ENCODE measurements at places on chromosomes 2 and 18. TPM values are rescaled to one million over a fixed set of nuclear protein-coding genes. Genes with fewer than 3 reads are reported as not detected.

FAM228A gene
- total RNA-seq, result 0.81 TPM

PFN4 gene
- 1.9 TPM for total RNA-seq

- no peak for DNase-seq
Measured at GRCh38 chr2:118058951-118059350, 29.3 kb upstream of the INSIG2 start.

- no peak for DNase-seq
Measured at GRCh38 chr2:200042102-200042735, 86.8 kb downstream of the MAIP1 start.

- DNase-seq, result no peak
Measured at GRCh38 chr2:191977754-191978153, 130.9 kb upstream of the CAVIN2 start.

DNA sequence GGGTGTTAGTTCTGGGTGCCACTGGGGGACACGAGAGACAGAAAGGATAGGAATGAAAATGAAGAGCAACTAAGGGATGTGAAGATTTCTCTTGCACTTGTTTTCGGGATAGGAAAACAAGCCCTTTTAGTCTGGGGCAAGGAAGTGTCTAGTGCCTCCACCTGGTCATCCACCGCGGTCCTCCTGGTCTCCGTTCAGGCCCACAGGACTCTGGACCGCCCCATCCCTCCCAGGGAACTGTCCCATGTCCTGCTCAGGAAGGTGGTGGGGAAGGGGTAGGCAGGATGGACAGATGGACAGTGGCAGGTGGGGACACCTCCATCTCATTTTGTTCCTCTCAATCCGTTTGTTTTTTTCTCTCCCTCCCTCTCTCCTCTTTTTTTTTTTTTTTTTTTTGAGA, 45.9 kb downstream of the AGAP1 start:
- no peak for DNase-seq

DNA sequence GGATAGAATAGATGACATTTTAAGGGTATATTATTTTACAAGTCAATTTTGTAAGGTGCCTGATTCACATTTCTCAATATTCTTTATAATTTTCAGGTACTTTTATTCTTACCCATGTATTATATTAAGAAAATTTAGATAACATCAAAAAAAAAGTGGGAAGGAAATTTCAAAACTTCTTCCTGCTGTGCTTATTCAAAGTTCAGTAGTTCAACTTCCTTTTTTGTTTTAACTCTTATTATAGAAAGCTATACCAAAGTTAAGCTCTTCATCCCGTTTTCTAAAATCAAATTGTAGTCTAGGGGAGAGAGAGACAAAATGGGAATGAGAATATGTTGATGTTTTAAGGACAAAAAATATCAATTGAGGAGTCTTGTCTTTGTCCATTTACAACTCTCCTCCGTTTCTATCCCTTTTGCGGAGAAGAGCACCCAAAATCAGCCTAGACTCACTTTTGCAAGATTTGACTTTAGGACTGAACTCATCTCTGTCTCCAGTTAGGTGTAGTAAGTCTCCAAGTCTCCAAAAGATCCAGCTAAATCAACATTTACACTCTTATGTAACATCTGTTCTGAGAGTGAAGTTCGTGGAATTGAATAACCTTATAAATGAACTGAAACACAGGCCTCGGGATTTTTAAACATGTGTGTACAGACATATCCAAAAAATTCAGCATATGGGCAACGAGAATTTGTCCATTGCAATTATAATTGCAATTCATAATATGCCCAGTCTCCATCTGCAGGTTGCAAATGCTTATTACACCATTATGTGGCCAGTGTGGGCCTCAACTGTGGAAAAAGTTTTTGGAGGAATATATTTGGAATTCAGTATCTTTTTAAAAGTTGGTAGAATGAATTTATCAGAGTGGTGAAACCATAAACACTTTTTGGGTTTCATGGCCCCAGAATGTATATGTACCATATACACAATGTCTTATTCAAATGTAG, 23.9 kb downstream of the FAM124B start:
- no peak for DNase-seq

DNA sequence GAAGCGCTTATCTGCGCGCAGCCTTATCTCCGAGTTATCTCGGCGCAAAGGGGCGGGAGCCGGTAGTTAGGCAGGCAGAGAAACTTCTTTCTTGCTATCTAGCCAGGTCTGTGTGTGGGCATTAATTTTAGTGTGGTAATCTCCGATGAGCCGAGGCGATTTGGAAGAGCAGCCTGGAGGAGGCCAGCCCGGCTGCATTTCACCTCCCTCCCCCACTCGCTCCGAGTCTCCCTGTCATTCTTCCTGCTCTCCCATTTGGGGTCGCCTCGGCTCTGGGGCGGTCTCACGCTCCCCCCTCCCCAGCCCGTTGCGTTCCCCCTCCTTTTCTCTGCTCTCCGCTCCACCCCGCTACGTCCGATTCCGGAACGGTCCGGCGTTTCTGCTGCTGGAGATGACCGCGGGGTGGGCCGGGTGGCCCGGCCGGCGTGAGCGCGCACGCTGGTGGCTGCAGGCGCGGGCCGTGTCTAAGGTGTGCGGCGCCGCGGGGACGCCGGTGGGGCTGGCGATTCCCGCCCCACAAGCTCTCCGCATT, 566 bp downstream of the GATA6 start:
- no peak for DNase-seq

GRCh38 chr2:30339071-30339470, 107.7 kb downstream of the LBH start:
- DNase-seq, result no peak
